Fibroblast of skin of abdomen (primary cell): ENCODE measurements at places on chromosomes 5 and 9.

- no peak for DNase-seq
These were observed 63.6 kb upstream of the TBCA start for GRCh38 chr5:77839691-77840090.

GRCh38 chr9:117772960-117773359 is 68.8 kb downstream of the TLR4 start:
- peak; percentile 73 for DNase-seq

DNA sequence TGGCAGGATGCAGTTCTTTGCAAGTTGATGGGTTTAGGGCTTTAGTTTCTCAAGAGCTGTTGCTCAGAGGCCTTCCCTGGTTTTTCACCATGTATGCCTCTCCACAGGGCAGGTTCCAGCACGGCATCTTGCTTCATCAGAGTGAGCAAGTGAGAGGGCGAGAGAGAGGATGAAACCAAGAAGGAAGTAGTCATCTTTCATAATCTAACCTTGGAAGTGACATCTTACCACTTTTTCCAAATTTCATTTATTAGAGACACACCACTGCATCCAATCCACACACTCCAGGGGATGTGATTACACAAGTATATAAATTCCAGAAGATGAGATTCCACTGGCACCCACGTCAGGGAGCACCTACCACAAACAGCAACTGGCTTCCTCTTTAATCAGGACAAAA is 294.4 kb downstream of the MARCHF11 start:
- peak; percentile 52 for DNase-seq

DNA sequence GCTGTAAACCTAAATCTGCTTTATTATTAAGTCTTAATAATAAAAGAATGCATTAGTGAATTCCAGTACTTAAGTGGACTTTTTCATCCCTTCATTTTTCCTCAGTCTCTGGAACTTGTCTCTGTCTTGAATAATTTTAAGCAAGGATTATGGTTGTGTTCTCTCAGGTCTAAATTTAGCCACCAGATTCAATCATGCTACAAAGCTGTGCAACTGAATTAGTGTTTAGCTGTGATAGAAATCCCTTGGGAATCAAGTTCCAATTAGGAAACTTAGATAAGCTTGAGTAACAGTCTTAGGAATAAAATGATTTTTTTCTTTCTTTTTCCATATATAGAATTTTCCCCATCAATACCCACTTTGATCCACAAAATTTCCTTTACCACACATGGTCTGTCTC is 104.3 kb downstream of the PLPPR1 start:
- no peak for DNase-seq

DNA sequence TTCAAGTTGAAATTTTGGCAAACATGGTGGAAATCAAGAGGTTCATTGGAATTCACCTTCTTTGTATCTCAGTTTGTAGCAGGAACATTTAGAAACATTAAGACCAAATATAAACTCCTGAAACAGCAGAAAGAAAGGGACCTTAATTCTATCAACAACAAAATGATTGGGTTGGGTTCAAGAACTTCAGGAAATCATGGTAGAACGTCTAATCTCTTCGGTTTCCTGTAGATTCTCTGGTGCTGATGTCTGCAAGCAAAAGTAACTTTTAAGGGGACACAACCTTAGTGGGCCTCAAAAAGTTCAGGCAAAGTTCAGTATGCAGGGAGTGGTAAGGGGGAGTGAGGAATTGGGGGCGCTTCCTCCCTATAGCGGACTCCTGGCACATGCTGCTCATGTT is 3.4 kb downstream of the IL33 start:
- DNase-seq, result no peak

GRCh38 chr5:64019746-64020145 is 57.5 kb upstream of the HTR1A start:
- DNase-seq, result no peak

GRCh38 chr9:108467653-108468324 is 388.0 kb downstream of the ACTL7B start:
- DNase-seq, result no peak

GRCh38 chr5:151315998-151316597 is 12.5 kb upstream of the SLC36A3 start:
- peak; percentile 45 for DNase-seq

- DNase-seq, result no peak
These were observed 87.4 kb downstream of the PTCD2 start for GRCh38 chr5:72407541-72407940.

DNA sequence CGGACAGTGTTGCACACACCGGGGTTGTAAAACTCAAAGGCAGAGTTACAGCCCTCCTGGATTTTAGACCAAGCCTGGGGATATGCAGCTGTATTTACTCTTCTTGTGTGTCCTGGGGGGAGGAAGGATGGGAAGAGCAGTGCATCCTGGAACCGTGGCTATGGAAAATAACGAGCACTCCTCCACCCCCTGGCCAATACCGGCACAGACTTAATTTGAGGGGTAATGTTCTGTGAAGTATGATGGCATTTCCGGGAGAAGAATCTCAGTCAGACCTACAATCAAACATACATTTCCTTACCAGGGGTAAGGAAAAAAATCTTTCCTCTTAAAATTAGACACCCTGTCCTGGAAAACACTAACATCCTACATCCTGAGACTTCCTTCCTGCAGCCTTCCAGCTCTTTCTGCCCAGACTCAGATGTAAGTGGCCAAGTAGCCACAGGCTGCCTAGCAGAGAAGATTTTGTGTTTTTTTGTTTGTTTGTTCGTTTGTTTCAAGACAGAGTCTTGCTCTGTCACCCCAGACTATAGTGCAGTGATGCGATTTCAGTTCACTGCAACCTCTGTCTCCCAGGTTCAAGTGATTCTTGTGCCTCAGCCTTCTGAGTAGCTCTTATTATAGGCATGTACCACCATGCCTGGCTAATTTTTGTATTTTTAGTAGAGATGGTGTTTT is 11.0 kb upstream of the ERMP1 start:
- DNase-seq, result peak; percentile 30

DNA sequence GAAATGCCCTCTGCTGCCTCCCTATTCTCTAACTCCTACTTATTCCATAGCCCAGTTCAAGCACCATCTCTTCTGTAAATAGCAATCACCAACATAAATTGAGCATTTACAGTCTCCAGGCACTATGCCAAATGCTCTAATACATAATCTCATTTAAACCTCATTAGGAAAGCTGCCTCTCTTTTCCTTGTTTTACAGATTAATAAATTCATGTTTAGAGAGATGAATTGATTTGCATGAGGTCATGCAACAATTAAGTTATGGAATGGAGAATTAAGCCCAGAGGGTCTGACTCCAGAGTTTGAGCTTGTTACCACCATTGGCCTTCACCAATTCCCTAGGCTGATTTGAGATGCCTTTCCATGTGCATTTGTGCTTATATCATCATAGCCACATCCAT is 23.4 kb upstream of the RFX3 start:
- DNase-seq, result no peak

GRCh38 chr9:120768247-120768646 is 25.0 kb downstream of the FBXW2 start:
- DNase-seq, result no peak

DNA sequence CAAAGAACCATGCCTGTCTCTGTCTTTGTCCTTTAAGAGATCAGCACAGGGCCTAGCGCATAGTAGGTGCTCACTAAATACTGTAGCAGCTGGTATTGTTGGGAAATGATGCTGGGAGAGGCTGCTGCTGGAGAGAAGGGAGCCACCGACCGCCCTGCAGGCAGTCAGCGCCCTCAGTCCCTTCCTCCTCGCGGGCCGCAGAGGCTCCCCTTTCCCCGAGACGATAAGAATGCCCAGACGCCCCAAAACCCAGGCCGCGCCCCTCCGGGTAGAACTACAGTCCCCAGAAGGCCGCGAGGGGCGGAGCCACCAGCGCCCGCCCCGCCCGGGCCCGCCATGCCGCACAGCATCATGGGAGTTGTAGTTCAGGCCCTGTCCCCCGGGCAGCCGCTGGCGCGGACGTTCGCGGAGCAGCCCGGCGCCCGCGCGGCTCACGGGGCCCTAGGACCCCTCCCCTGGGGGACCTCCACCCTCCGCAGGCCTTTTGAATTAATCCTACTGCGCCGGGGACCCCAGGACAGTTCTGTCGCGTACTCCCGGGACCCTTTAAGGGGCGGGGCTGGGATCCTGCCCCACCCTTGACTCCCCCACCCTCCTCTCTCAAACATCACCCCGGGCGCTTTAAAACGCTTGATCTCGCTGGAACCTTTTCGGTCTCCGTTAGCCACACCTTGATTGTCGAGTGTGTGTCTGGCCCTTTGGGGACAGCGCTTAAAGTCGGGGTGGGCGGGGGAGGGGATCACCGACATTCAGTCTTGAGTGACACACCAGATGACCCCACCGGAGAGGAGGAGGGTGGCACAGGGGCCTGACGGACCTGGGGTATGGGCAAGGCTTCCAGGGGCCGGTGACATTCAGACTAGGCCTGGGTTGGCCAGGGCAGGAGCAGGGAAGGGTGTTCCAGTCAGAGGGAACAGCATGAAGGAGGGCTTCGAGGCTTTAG is 24.8 kb upstream of the IER5L start:
- peak; percentile 75 for DNase-seq

DNA sequence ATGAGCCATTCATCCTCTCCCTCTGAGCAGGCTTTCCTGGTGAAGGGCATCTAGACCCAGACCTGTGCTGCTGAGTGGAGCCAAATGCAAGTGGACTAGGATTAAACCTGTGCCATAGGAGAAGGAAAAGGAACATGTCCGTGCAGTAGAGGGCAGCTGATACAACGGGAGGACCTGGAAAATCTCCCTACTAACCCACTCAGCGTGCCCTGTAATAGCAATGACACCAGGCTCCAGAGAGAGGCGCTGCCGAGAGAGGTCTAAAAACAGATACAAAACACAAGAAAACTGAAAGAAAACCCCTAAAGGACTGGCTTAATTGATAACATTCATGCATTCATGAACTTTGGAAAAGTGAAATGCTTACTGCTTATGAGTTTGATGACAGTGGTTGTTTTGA is 60.8 kb downstream of the PFDN1 start:
- DNase-seq, result no peak

DNA sequence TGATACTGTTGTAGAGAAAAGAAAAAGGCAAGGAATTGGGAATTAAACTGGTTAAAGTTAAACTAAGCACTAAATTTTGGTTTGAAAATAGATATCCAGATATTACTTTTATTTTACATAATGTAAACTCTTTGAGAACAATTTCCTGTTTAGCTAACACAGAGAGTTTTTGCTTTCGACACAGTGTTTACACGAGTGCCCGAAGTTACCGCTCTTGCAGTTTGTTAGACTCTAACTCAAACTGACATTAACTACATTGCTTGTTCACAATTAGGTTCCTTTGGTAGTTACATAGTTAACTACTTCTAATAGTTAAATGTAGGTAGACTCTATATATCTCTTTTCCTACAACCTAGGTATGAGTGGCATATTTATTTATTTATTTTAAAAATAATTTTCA is 117.1 kb upstream of the CHD1 start:
- no peak for DNase-seq

GRCh38 chr5:135215617-135216470 is 181.8 kb upstream of the PITX1 start:
- DNase-seq, result no peak

GRCh38 chr5:120604884-120605283 is 140.8 kb downstream of the PRR16 start:
- DNase-seq, result peak; percentile 98

DNA sequence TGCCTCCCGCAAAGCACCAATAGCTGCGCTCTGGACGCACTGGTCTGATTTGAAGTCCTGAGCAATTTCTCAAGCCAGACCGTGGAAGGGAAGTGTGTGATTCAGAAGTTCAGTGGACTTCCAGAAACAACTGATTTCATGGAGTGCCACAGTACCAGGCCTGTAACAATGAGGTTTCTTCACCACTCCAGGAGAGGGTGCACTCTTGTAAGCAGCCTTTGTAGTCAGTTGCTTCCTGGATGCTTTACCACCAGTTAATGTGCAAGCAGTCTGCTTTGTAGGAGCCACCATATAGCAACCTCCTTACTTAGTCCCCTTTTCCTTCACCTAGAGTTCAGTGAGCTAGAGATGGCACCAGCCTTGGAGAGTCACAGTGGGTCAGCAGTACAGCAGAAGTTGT is 12.3 kb downstream of the CAAP1 start:
- DNase-seq, result no peak

GRCh38 chr9:27755846-27756245 is 182.6 kb upstream of the C9orf72 start:
- DNase-seq, result no peak

DNA sequence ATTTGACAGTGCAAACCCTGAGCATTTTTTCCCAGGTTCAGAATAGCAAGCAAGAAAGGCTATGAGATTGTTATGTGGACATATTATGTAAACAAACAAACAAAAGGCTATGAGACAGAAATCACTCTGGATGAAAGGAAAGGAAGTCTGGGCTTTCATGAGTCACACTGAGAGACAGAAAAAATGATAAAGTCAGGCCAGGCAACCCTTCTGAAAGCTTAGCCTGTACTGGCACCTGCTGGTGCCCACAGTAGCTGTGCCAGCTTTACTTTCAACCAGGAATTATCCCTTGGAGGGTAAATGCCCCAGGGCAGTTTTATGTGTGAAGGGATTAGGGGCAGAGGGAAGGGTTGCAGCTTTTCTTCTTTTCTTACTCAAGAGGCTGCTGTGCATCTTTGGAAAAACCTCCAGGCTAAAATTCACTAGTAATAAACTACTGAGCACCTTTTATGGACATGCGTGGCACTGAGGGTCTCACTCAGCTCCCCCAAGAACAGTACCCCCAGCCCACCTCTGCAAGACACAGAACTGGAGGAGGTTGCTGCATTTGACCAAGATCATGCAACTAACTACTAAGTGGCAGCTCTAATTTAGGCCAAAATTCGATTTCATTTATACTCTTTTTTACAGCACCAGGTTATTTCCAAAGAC is 41.7 kb downstream of the ACTL7B start:
- DNase-seq, result peak; percentile 33

DNA sequence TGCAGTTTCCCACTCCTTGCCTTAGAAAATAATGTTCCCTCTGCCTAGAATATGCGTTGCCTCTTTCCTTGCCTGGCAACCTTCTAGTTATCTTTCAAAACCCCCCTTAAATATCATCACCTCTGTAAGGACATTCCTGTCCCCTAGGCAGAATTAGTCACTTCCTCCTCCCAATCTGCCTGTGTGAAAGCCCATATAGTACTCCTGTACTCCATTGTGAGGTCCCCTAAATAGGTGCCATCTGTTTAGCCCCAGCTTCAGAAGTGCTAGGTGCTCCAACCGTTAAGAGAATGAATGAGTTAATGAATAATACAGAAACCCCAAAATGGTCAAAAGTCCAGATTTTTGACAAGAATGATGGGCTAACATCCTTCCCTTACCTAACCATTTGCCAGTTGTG is 181.4 kb downstream of the GDNF start:
- DNase-seq, result no peak

GRCh38 chr5:158975363-158975762 is 124.4 kb downstream of the EBF1 start:
- DNase-seq, result no peak

- DNase-seq, result peak; percentile 59
These were observed 220.8 kb downstream of the SNX18 start for GRCh38 chr5:54738118-54738972.

DNA sequence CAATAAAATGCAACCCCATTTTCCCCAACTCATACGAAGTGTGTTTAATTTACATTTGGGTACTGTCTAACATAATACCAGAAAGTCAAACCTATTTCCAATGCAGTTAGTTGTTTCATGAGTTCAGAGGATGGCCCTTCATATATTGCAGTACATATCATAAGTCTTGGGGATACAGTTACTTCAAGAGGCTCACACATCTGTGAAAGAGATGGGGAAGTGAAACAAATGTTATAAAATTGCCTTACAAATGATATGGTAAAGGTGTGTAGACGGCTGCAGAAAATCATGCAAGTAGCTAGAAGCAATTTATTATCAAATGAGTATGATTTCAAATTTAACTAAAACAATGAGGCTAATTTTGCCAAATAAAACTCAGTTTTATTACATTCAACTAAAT is 219.0 kb upstream of the CDH12 start:
- no peak for DNase-seq

GRCh38 chr5:74938250-74938933 is 72.2 kb upstream of the FAM169A start:
- DNase-seq, result peak; percentile 51
